ENCODE measurements at places on chromosomes 4 and X.

DNA sequence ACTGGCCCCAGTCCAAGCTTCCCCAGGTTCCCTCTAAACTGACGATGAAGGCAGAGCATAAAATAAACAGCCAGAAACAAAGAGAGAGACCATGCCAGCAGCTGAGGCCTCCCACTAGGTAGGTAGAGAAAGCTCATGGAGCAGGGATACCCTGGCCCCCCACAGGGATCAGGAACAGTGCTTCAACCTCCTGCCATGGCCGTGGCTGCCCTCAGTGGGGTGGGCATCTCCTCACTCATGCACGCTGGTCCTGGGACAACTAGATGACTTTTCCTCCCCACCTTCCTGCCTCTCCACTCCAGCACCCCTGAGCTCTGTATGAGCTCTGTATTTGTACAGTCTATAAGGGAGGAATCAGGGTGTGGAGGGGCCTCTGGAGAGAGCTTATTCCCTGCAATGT, 117.7 kb upstream of the PSAPL1 start:
- DNase-seq, result no peak

GRCh38 chr4:176289561-176289960, 20.5 kb upstream of the ASB5 start:
- DNase-seq, result no peak

- no peak for DNase-seq
Measured at GRCh38 chrX:12811658-12812057, 20.4 kb downstream of the PRPS2 start.

DNA sequence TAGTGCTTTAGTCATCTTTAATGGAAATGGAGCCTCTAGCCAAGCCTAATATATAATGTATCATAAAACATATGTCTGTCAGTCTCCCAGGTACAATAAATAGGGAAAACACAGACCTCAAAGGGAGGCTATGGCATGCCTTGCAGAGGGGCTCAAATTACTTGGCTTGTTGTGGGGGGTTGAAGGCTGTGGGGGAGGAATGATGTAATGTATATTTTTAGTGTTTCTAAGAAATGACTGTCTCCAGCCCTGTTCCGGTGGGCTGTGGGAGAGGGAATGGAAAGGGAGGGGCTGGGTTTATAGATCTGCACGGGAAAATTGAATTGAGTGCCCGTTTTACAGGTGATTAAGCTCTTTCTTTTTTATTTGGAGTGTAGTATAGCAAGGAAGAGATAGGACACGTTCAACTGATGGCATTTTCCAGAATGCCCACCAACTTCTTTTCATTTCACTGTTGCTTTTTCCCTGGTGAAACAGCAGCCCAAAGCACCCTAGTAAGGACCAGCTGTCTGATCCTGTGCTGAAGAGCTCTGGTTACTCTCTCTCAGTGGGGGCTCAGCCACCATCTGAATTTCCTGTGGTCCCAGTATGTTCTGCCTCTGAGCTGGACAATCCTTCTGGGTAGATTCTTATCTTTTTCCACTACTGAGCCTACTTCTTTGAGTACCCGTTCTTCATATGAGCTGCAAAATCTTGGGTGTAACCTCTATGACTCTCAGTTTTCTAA, 220.7 kb upstream of the CASK start:
- DNase-seq, result no peak

DNA sequence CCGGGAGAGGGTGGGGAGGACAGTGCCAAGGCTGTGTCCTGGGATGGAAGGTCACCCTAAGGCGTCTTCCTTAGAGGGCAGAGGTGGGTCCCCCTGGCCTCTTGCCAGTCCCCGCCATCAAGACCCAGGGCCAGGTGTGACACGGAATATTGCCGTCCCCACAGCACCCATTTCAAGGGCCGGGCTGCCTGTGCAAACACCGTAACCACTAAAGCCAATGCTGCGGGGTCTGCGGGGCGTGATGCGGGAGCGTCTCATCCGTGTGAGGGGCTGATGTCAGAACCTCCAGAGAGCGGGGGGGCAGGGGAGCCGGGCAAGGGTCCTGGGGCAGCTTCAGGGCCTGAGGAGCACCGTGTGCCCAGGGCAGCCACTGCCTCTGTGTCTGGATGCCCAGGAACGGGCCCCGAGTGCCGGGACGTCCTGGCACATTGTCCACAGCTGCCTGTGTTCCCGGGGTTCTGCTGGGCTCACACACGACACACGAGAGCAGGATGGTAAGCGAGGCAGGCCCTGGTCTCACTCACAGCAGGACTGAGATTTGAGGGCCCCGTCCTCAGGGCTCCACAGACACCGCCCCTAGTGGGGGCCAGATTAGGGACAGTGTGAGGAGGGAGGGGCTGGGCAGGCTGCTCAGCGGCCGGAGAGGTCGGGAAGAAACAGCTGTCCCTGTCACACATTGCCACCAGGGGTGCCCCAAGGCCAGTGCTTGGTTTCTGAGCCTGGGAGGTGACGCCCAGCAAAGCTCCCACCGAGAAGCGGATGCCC, 29.2 kb downstream of the NKX1-1 start:
- DNase-seq, result no peak

GRCh38 chrX:24025741-24026403, 1.1 kb downstream of the KLHL15 start:
- no peak for DNase-seq

- no peak for DNase-seq
Measured at GRCh38 chr4:17763416-17763815, 18.0 kb downstream of the FAM184B start.

DNA sequence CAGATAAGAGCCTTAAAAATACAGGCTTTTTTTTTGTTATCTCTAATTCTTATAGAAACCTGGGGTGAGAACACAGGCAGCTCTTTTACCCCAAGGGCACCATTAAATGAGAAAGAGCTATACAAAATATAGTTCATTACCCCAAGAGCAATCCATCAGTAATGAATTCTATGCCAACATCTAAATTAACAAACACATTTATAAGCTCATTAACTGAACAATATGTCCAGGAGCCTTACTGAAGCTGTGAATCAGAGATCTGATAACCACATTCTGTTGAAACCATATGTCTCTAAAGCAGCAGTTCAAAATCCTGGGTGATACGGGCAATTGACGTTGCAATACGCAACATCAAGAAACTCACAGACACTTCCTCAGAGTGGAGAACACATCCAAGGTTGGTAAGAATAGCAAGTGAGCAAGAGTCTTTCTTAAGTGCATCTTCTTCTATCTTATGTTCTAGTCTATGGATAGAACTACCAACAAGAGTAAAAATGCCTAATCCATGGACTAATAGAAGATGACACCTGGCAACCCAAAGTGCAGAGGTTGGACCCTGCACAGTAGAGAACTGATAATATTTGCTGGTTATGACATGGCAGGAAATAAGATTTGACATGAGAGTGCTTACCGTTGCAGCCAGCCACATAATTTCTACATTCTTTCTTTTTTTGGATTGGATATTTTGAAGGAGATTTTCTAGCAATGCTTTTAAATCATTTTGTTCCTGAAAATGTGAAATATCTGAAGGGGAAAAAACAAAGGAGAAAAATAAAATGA, 449.3 kb downstream of the IL15 start:
- no peak for DNase-seq

GRCh38 chr4:149987330-149988086, 90.7 kb upstream of the DCLK2 start:
- no peak for DNase-seq

Data from activated T-helper 1 cell treated with Interleukin-2 at 50 U/mL for 16 hours (primary cell).